Mesothelial cell of epicardium (in vitro differentiated cells): ENCODE measurements at places on chromosomes 12 and 14. TPM values are rescaled to one million over a fixed set of nuclear protein-coding genes. Genes with fewer than 3 reads are reported as not detected.

GPRC5D gene
- total RNA-seq = not detected in 3 replicates

AQP6 gene
- 0.11 to 0.16 TPM (median 0.11 TPM) in 3 replicates for total RNA-seq

KERA gene
- total RNA-seq = 0.09 TPM in 1 of 3 replicates, not detected in the others

GRCh38 chr14:68862954-68863594 is 70.2 kb upstream of the ZFP36L1 start:
- DNase-seq = no peak

DNA sequence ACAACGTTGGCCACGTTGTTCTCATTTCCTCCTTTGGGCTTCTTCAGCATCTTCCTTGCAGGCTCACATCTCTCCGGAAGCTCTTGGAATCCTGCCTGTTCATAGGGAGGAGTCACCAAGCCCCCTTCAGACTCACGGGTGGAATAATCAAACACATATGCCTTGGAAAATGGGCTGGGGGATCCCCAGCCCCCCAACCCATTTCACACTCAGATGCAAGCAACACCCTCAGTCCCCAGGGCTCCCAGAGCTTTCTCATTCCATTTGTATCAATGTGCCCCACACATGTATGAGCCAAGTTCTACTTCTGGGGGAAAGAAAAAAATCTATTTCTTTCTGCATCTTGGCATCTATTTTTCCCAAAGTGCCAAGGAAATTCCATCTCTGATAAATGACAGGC is 33.1 kb downstream of the WSCD2 start:
- DNase-seq = no peak

DNA sequence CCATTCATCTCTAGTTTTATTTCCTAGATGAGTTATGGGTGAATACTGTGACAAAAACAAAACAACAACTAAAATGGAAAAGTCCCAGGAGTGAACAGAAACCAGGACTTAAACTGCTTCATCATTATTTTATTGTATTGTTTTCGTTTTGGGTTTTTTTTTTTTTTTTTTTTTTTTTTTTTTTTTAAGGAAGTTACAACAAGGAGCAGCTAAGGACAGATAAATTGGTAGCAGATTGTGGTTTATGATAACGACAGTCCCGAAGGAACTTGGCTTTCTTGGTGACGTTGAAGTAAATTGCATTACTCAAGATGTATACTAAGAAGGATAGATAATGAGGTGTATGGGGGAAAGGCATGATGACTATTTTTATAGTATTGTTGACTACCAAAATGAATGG is 866.3 kb downstream of the NRXN3 start:
- no peak for DNase-seq

- DNase-seq = no peak
These were observed 60.3 kb downstream of the PPHLN1 start for GRCh38 chr12:42386308-42386707.
